ENCODE measurements at places on chromosomes 6 and 20. TPM values are rescaled to one million over a fixed set of nuclear protein-coding genes. Genes with fewer than 3 reads are reported as not detected.

Gene FARS2
- total RNA-seq, result 17.5 TPM

Gene SLCO4A1
- 12.8 TPM for total RNA-seq

DNA sequence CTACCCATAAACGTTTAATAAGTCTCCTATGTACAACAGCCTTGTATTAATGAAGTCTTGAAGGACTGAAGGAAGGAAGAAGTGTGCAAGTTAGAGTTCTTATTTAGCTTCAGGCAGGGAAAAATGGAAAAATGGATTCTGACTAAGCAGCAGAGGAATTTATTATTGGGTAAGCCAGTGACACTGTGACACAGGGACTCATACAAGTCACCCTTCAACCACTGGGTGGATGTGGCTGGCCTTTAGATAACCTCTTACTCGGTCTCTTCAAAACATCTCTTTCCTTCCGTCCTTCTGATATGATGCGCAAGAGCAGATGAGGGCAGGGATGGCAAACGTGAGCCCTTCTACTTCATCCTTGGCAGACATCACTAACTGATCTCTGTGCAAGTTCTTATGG, 145.6 kb downstream of the DHX35 start:
- peaks cover 3% of the 10 kb centered on the region for H3K27me3 ChIP-seq
- DNase-seq, result no peak

- H3K36me3 ChIP-seq, result peaks cover 8% of the 10 kb centered on the region
- peak overlapping the region; percentile 67 for H3K4me3 ChIP-seq
- H3K4me1 ChIP-seq, result peaks cover 9% of the 10 kb centered on the region
- H3K27me3 ChIP-seq, result no peaks in the 10 kb centered on the region
These were observed 255.9 kb downstream of the SYNE1 start for GRCh38 chr6:152380993-152381898.

DNA sequence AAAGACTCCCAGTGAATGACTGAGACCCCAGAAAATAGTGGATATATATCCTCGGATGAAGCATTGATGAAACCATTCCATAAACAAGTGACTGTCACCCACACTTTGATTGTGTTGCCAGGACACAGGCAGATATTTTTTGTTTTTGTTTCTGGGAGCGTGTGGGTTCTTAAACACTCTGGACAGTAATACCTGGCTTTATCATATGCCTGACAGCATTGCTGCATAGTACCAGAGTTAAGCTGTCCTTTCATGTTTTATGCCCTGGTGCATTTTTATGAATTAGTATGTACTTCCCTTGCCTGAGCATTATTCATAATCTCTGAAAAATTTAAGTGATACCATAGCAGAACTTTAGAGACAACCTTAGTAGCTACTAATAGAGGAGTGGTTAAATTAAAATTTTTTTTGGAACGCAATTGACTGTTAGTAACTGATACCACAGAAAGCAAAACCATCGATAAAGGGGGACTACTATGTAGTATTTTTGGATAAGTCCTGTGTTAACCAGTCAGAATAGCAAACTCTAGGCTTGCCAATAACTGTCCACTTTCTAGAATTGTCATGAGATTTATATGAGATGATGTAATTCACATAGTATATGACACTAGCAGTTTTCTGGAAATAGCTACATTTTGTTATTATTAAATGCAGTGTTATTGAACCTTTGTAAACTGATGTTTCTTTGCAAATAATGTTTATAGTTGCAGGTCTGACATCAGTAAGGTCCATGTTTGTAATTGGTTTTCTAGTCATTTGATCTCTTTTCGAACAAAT, 30.4 kb downstream of the SENP6 start:
- H3K4me3 ChIP-seq, result no peak overlapping the region
- peaks cover 63% of the 10 kb centered on the region for H3K36me3 ChIP-seq
- no peaks in the 10 kb centered on the region for H3K27me3 ChIP-seq
- DNase-seq, result no peak
- no peak overlapping the region for H3K27ac ChIP-seq
- H3K4me1 ChIP-seq, result peaks cover 9% of the 10 kb centered on the region
